HT-29 (cell line): ENCODE measurements at places on chromosomes 1 and 21.

DNA sequence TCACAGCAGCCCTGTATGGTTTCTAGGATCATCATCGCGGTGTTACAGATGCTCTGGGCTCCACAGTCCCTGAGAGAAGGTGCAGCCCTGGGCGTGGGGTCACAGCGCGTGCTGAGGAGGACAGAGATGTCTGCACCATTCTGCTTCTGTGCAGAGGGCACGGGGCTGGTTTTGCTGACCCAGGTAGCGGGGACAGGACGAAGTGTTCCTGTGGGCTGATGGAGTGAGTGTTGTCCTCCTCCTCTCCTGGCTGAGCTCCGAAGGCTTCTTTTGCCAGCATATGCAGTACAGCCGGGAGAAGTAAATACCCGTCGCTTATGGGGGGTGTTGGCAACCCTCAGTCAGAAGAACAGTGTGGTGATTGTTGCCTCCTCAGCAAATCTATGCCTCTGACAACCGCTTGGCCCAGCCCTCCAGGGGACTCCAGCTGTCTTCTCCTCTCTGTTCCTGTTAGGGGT, 101.5 kb downstream of the DDX20 start:
- DNase-seq, result no peak

DNA sequence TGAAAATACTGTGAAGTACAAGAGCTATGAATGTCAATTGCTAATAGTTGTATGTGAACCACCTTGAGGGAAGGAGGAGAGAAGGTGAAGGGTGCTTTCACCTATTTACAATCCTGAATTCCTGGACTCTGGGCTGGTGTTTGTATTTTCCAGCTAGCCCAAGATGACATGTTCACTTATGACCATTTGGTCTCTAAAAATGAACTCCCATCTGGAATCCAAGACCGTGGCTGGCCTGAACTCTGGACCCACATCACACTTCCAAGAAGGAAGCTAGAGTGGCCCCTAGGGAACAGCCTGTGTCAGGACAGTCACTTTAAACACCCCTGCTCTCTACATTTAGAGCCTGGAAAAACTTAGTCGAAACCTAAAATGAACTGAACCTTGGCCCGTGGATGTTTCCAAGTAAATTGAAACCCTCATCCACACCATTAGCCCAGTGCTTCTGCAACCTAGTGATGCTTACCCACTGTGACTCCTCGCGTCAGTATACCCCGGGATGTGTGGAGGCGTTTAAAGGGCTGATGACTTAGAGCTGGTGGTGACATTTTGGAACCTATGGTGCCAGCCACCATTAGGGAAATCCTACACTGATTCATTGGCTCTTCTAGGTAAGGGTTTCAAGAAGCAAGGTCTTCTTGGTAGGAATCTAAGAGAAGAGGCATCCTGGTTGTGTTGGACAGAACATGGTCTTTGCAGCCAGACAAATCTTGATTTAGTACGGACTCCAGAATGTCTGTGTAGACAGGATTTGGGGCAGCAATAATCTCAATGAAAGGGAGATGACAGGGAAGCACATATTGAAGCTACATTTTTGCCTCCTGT, 171.5 kb upstream of the IRF2BP2 start:
- peak; percentile 45 for DNase-seq

DNA sequence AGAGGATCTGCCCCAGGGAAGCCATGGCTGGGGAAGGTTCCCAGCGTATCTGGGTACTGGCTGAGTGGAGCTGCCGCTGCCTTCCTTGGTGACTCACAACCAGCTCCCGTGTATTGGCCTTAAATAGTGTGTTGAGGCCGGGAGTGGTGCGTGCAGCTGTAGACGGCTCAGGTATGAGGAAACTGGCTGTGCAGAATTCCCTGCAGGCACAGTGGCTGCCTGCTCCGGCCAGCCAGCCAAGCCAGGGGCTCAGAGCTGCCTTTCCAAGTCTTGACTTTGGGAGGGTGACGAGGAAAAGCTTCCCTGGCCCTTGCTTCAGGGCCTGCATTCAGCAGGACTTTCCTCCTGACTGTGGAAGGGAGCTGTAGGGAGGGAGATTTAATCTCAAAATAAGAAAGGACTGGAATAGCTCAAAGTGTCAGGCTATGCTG, at the start of gene VTCN1:
TSS of gene VTCN1 (minus strand) at position 97 of the 431 bp plus-strand sequence. CDS start at position 25, 72 bp downstream.
- peak; percentile 55 for DNase-seq

GRCh38 chr1:172929006-172929405, 121.7 kb downstream of the TNFSF18 start:
- DNase-seq, result no peak

DNA sequence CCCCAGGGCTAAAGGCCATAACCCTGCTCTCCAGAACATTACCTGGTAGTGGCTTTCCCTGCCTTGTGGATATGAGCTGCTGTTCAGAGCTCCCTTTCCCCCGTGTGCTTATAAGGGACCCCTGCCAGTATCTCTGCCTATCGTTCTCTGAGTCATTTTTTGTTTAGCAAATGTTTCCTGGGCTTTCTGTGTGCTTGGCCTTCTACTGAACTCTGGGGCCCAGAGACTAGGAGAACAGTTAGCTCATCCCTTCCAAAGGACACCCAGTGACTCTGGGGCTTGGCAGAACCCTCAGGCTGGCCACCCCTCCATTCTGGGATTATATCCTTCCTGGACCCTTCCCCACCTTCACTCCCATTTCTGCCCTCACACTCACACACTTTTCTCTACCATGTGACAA, 80.8 kb upstream of the POU3F1 start:
- DNase-seq, result no peak

DNA sequence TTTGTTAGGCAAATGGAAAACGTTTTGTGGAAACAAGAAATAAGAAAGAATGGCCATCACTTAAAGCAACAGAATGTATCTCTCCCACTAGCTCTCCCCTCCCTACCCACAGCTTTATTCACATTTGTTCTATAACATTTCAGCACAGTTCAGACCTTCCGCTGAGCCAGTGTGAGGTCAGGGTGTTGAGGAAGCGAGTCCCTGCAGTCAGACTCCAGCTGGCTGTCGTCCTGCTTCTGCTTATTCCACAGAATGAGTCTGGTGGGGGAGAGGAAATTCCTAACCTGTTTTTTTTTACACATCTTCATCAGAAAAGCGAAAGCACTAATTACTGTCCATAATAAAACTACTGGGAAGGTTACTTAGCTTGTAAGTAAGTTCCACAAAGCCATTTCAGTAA, 39.0 kb downstream of the MRPL39 start:
- no peak for DNase-seq

GRCh38 chr1:1123581-1124507, 8.0 kb upstream of the C1orf159 start:
- no peak for DNase-seq

- DNase-seq, result no peak
These were observed 5.6 kb upstream of the GPR25 start for GRCh38 chr1:200867018-200867811.

DNA sequence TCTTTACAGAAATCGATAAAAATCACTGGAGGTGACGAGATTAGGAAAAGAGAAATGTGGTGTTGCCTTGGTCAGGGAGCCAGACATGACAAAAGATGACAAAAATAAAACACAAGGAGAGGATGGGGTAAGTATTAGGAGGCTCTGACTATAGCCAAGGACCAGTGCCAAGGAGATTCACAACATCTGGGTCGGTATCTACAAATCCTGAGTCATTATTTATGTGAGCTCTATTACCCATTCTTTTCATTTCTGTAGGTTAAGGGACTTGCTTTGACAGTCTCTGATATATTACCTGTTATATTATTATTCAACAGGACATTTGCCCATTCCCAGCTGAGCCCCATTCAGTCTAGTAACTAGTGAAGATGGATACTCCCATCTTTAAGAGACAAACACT, 120.8 kb downstream of the TYW3 start:
- DNase-seq, result no peak

DNA sequence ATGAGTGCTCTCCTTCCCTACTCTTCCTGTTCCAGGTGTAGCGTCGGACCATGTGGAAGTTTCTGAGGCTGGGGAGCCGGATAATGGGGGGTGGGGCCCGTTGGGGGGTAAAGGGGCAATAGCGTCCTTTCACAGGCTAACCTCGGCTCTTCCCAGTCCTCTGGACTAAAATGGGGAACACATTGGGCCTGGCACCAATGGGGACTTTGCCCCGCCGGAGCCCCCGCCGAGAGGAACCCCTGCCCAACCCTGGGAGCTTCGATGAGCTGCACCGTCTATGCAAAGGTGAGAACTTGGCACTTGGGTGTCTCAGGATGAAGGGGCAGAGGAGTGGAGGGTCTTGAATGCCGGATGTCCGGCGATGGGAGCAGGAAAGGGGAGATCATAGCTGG, 456 bp downstream of the TOMM40L start:
- no peak for DNase-seq

- no peak for DNase-seq
These were observed 166.9 kb upstream of the HMGB4 start for GRCh38 chr1:33696962-33697361.

GRCh38 chr1:56963667-56964066, 2.1 kb downstream of the C8B start:
- no peak for DNase-seq

- no peak for DNase-seq
These were observed 69.4 kb downstream of the ALG14 start for GRCh38 chr1:95003433-95003738.

GRCh38 chr1:11568687-11569086, 85.5 kb downstream of the FBXO2 start:
- no peak for DNase-seq

DNA sequence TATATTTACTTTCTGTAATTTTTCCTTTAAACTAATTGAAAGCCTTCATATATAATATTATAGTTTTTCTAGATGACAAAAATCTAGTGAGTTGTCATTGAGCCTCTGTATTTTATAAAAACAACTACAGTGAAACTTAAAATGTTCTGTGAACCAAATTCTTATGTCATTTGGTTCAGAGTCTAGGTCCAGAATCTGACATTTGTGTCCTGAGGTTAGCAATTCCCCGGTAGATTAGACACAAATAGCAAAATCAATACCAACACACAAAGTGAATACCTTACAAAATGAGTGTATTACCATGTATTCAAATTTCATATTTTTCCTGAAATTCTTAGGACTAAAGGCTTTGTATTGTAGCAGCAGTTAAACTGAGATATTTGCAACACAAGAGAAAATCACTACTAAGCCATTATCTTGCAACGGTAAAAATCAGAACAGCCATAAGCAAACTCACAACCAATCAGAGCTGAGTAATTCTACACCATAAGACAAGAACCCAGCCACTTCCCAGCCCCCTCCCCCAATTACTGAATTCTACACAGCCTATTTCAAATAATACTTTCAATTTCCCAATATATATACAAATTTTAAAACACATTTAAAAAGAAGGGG, 573.5 kb downstream of the SMYD3 start:
- DNase-seq, result no peak

DNA sequence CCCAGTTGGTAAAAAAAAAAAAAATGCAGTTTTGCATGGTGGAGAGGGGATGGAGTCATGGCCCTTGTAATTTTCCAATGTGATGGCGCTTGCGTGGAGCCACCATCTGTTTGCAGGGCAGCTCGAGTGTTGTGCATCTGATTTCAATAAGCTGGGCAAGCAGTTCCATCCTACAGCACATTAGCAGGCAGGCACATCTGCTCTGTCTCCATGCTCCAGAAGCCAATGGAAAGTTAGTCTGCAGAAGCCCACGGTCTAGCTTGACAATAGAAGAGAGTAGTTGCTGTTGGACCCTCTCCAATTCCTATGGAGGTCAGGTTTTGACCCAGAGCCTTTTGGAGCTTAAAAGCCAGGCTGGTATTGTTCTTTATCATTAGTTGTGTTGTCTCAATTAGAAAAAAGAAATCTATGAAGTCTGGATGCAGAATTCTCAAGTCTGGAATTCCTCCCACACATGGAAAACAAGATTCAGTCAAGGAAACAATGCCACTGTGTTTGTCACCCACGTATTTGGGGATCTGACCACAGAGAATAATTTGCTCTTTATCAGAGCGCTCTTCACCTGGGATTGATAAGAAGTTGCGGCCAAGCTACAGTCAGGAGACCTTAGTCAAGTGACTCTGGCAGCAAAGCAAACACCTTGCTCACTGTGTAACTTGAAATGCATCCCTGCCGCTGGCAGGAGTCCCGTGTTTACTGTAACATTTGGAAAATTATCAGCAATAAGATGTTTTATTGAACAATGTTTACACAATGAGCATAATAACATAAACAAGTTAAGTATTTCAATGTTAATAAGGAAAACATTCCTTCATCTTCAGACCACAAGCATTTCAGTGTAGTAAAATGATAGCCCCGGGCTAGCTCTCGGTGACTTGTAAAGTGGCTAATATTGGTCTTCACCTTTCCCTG, 20.7 kb downstream of the NGF start:
- no peak for DNase-seq

DNA sequence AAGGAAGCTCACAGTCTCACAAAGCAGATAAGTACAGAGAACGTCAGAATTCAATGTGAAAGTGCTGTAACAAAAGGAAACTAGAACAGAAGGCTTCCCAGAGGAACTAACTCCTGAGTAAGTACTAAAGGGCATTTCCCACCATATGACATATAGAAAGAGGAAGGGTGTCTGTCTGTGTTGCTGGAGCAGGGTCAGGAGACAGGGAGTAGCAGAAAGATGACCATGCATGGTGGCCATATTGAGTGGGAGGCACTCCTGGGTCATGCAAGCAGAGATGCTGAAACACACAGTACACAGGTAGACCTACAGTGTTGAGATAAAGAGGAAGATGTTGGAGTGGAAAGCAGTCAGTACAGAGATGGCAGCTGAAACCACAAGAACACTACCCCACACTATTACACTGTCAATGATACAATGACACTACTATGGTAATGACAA, 47.3 kb downstream of the SLC25A24 start:
- DNase-seq, result no peak

DNA sequence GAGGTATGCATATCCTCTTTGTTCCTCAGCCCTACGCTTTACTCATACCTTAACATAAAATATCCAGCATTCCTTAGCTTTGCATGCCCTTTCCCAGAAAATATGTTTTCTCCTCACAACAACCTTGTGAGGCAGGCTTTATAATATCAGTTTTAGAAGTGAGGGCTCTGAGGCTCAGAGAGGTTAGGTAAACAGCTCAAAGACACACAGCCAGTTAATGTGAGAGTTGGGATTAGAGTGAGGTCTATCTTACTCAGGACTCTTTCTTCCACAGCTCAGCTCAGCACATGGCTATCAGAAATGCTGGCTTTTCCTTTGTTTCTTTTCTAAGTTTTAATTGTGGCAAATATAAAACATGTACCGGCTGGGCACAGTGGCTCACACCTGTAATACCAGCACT, 27.9 kb downstream of the CSF1 start:
- DNase-seq, result no peak

DNA sequence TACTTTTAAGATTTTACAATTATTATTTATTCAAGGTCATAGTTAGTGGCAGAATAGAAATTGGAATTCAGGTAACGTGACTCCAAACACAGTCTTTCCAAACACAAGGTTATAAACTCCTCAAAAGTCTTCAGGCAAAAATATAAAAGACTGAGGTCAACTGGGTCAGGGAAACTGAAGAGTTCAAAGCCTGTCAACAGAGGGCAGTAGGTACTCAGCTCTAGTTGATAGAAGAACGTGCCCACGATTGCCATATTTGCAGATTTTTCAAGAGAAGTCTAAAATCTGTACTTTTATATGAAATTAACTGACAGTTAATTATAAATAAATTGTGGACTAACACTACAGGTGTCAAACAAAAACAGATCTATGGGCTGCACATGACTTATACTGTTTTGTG, 135.0 kb downstream of the LHX4 start:
- peak; percentile 38 for DNase-seq

- DNase-seq, result no peak
These were observed 16.5 kb upstream of the HSD17B7 start for GRCh38 chr1:162774007-162774406.

GRCh38 chr1:115430441-115431158, 92.6 kb upstream of the NGF start:
- DNase-seq, result peak; percentile 77

GRCh38 chr1:58395355-58395754, 151.2 kb downstream of the OMA1 start:
- DNase-seq, result peak; percentile 40

GRCh38 chr1:209611771-209612570, 28.5 kb downstream of the CAMK1G start:
- DNase-seq, result no peak
